Calu3 (cell line): ENCODE measurements at places on chromosomes 1 and 21. TPM values are rescaled to one million over a fixed set of nuclear protein-coding genes. Genes with fewer than 3 reads are reported as not detected.

Gene NEK7
- 136 and 145 TPM in 2 replicates for total RNA-seq

Gene ADORA1
- 1.5 and 1.7 TPM in 2 replicates for total RNA-seq

Gene HSD11B1
- total RNA-seq, result 0.59 TPM in 1 of 2 replicates, not detected in the other

Gene RXFP4
- not detected in 2 replicates for total RNA-seq

Gene ATP1A4
- not detected in 2 replicates for total RNA-seq

Gene WASF2
- total RNA-seq, result 79.5 and 84.2 TPM in 2 replicates

Gene CELA3B
- total RNA-seq, result not detected in 2 replicates

Gene AMY2A
- not detected in 2 replicates for total RNA-seq

Gene CD5L
- not detected in 2 replicates for total RNA-seq

Gene THEMIS2
- 5.9 and 11.3 TPM in 2 replicates for total RNA-seq

Gene ST6GALNAC3
- total RNA-seq, result 0.87 and 0.93 TPM in 2 replicates

Gene MX2
- total RNA-seq, result 17.6 and 65.2 TPM in 2 replicates

Gene ALG6
- 20.8 and 24.0 TPM in 2 replicates for total RNA-seq

Gene ZC3H12A
- 64.4 and 94.1 TPM in 2 replicates for total RNA-seq
